ENCODE measurements at places on chromosomes 3 and 15. TPM values are rescaled to one million over a fixed set of nuclear protein-coding genes. Genes with fewer than 3 reads are reported as not detected.

IL16 gene
- total RNA-seq = 1.8 TPM

FRMD5 gene
- total RNA-seq = 27.9 TPM

COL6A5 gene
- 0.69 TPM for total RNA-seq

METTL6 gene
- total RNA-seq = 82.4 TPM

CAMK2N2 gene
- total RNA-seq = 15.0 TPM

ADAMTS7 gene
- total RNA-seq = 6.0 TPM

ACOX2 gene
- total RNA-seq = 5.1 TPM

FURIN gene
- 9.9 TPM for total RNA-seq

PARP15 gene
- under 0.01 TPM for total RNA-seq

HYKK gene
- 0.92 TPM for total RNA-seq

SMCO1 gene
- not detected for total RNA-seq

LTK gene
- 0.23 TPM for total RNA-seq

LRRC15 gene
- not detected for total RNA-seq

USP4 gene
- total RNA-seq = 29.5 TPM

RETNLB gene
- total RNA-seq = not detected

AADACL2 gene
- total RNA-seq = not detected

NME9 gene
- 6.9 TPM for total RNA-seq

FSD2 gene
- total RNA-seq = not detected

CAMP gene
- total RNA-seq = not detected

DNAJA4 gene
- total RNA-seq = 42.7 TPM

P2RY14 gene
- total RNA-seq = 1.4 TPM

LINGO1 gene
- total RNA-seq = 45.2 TPM

MCF2L2 gene
- 60.9 TPM for total RNA-seq

GUCA1C gene
- not detected for total RNA-seq

ZNF35 gene
- 18.9 TPM for total RNA-seq

CSPG5 gene
- 206 TPM for total RNA-seq

COL7A1 gene
- 3.5 TPM for total RNA-seq

GOLGA8G gene
- not detected for total RNA-seq

TWF2 gene
- total RNA-seq = 24.0 TPM

CCDC39 gene
- total RNA-seq = 3.9 TPM

GATM gene
- total RNA-seq = 146 TPM

LRRC31 gene
- total RNA-seq = not detected

ARPP21 gene
- 310 TPM for total RNA-seq

TMEM212 gene
- total RNA-seq = not detected

PRR23B gene
- total RNA-seq = not detected

SLC27A2 gene
- total RNA-seq = 6.2 TPM

GRAMD1C gene
- total RNA-seq = 10.8 TPM

CHRNA5 gene
- total RNA-seq = 7.6 TPM

FAM81A gene
- total RNA-seq = 22.6 TPM

ATP1B3 gene
- total RNA-seq = 61.4 TPM

TIGIT gene
- not detected for total RNA-seq

C3orf22 gene
- not detected for total RNA-seq

ZNF501 gene
- 22.4 TPM for total RNA-seq

PCLAF gene
- 7.8 TPM for total RNA-seq

NBEAL2 gene
- 4.6 TPM for total RNA-seq

STRIT1 gene
- 2.1 TPM for total RNA-seq

ABI3BP gene
- 1.8 TPM for total RNA-seq

ISG20 gene
- total RNA-seq = under 0.01 TPM

ATP13A4 gene
- total RNA-seq = 30.7 TPM

CAPN3 gene
- 2.5 TPM for total RNA-seq
